Hematopoietic multipotent progenitor cell treated with erythropoietin and hydrocortisone succinate and interleukin-3 and kit ligand, for 8 days (in vitro differentiated cells): ENCODE measurements at places on chromosomes 6 and 20.

DNA sequence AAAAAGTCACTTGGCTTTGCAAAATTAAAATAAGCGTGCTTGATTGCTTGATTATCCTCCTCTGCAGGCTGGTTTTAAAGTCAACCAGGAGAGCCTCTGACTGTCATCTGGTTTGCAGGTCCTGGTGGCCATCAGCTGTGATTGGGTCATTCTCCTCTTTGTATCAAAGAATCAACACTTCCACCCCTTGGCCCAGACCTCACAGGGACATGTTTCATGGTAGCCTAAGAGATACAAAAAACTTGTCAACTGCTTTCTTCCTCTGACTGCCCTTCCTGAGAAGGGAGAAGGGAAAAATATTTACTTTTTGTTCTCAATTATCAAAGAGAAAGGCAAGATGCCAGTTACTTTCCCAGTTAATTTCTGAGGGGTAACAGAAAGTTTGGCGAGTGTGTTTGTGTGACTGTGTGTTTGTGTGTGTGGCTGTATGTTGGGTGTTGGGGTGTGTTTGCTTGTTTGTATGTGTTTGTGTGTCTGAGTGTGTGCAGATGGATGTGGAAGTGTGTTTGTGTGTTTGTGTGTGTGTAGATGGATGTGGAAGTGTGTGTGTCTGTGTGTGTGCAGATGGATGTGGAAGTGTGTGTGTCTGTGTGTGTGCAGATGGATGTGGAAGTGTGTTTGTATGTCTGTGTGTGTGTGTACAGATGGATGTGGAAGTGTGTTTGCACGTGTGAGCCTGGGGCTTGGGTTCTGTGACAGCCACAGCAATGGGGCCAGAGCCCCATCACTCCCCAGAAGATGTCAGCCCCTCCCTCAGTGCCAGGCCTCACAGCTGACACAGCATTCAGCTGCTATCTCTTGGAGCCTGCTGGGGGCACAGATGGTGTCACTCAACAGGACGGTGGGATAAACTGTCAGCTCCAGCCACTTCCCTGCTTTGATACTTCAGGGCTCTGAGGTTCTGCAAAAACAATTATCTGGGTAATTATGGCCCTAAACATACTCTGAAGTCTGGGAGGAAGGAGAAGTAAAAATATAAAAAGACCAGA is 98.6 kb upstream of the RNF24 start:
- peak; percentile 82 for DNase-seq

- no peak for DNase-seq
Observed at GRCh38 chr6:105646391-105646867, 243.5 kb upstream of the PREP start.

- no peak for DNase-seq
Observed at GRCh38 chr6:10416863-10417641, 2.2 kb upstream of the TFAP2A start.

- peak; percentile 9 for DNase-seq
Observed at GRCh38 chr6:107114926-107115694, at the start of gene BEND3. BEND3 (minus strand) TSS chr6:107115515; CDS start chr6:107099285, 16,230 bp downstream.

DNA sequence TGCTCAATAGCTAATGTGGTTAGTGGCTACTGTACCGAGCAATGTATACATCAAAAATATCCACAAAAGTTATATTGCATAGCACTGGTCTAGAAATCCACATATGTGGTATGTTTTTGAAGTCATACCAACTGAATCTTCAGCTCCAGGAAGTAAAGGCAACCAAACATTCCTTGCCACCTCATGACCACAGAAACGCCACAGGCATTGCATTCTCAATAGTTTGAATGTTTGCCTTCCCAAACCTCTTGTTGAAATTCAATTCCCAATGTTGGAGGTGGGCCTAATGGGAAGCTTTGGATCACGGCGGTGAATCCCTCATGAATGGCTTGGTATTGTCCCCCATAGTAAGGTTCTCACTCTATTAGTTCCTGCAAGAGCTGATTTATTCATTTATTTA is 18.2 kb upstream of the ZNF391 start:
- no peak for DNase-seq

GRCh38 chr6:144153260-144153659 is 2.9 kb downstream of the STX11 start:
- DNase-seq: no peak

DNA sequence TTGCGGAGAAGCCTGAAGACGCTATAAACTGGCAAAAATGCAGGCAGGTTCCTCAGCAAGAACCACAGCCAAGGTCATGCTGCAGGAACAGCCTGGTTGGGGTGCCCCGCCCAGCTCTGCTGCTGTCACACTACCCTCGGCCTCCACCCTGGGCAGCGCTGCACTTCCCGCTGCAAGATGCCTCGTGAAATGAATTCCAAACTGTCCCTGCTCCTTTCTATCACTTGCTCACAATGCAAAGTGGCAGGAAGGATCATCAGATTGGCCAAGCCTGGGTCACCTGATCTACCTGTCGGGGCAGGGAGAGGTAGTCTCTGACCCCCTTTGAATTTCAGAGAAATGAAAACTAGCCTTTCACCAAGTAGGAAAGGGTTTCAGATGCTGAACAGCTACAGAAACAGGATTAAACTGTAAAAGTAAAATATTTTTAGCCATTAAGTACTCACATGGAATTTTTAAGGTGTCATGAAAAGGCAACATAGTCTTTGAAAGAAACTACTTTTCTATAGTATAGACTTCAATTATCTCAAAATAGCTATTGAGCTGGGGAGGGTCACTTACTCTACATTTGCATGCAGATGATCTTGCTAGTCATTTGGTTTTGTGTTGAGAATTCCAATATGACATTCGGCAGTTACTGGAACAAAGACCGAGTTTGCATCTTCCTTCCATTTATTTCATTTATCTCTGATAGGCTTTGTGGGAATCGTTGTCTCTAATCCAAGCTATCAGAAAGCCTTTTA is 236.4 kb upstream of the ASCC3 start:
- DNase-seq: no peak

GRCh38 chr6:2140438-2141128 is 104.8 kb downstream of the GMDS start:
- DNase-seq: no peak

GRCh38 chr6:53532061-53532797 is 12.7 kb downstream of the GCLC start:
- DNase-seq: peak; percentile 93

GRCh38 chr6:35725721-35726438 is 11.0 kb upstream of the ARMC12 start:
- DNase-seq: peak; percentile 89

- peak; percentile 40 for DNase-seq
Observed at GRCh38 chr6:36443471-36444428, 950 bp downstream of the KCTD20 start.

GRCh38 chr20:48153523-48153922 is 368.2 kb upstream of the SULF2 start:
- DNase-seq: no peak

GRCh38 chr6:157571269-157571668 is 190.3 kb downstream of the ZDHHC14 start:
- no peak for DNase-seq

GRCh38 chr20:43938932-43939761 is 24.5 kb downstream of the TOX2 start:
- no peak for DNase-seq

GRCh38 chr6:80566361-80566760 is 459.9 kb downstream of the BCKDHB start:
- no peak for DNase-seq
